Caudate nucleus (tissue), 63 donors: ENCODE measurements at places on chromosomes 6 and 20.

DNA sequence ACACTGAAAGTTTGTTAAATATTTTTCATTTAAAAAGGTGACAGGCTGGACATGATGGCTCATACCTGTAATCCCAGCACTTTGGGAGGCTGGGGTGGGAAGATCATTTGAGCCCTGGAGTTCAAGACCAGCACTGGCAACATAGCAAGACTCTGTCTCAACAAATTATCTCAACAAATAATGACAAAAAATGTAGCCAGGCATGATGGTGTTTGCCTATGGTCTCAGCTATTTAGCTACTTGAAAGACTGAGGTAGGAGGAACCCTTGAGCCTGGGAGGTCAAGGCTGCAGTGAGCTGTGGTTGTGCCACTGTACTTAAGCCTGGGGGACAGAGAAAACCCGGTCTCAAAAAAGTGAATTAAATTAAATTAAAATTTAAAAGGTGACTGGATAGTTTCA lies 56.0 kb upstream of the C6orf118 start:
- no peak for DNase-seq

DNA sequence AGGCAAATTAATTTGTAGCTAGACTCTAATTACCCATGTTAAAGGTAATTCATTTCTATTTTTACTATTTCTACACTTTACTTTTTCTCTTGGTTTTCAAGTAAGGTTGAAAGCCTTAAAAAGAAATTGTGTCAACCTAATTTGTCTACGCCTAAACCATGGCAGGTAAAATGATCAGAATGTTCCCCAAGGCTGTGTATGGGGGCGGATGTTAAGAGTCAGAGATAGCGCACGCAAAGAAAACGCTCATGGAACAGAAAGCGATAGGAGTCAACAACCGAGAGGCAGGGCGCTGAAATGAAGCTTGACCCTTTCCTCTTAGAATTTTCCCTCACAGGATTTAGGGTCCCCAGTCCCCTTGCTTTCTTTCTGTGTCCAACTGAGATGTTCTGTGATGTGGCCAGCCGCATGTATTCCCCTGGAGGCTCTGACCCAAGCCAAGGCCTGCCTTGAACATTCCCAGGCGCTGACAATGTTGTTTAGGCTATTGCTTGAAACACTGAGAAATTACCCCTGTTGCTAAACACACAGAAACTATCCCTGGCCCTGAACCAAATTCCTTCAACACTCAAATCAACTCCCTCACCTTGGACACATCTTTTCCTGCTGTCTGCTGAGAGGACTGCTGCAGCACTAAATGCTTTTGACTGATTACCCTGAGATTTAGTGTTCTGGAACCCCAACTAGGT lies 10.9 kb downstream of the PSMB1 start:
- no peak for DNase-seq

DNA sequence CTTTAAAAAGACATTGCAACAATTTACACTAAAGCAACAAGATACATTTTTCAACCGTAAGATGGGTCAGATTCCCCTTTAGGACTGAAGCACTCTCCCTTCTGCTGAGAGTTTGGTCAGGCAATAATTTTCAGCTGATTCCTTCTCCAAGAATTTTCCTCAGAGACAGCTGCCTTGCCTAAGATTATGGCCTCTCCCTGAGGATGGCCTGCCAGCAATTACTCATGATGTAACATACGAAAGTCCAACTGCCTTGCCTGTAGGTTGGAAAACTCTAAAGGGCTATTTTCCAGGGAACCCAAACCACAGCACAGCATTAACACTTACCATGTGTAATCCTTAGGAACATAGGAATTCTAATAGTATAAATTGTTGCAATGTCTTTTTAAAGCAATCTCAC lies 229.1 kb upstream of the FLRT3 start:
- DNase-seq, result no peak

- DNase-seq, result no peak
These were observed 7.4 kb downstream of the FKBP5 start for GRCh38 chr6:35681298-35681697.

- DNase-seq, result no peak
These were observed 41.5 kb upstream of the TENT5A start for GRCh38 chr6:81793821-81794475.

GRCh38 chr20:42402455-42402854 lies 784.3 kb upstream of the CHD6 start:
- DNase-seq, result no peak

GRCh38 chr6:518218-518617 lies 126.7 kb downstream of the IRF4 start:
- DNase-seq, result no peak

DNA sequence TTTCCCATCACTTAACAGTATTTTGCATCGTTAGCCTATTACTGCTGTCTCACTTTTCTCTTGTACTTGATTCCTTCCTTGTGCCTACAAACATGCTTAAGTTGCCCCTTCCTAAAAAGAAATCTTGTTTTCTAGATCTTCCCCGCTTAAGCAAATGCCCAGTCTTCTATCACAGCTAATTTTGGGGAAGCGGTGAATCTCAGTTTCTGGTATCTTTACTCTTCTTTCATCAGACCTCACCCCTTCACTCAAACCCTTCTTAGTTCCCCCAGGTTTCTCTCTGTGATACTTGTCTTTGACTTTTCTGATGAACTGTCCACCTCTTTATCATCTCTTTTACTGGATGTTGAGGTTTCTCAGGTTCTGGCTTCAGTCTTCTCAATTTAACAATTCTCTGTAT lies 14.2 kb downstream of the VAPB start:
- no peak for DNase-seq

GRCh38 chr20:41524980-41525613 lies 93.1 kb downstream of the CHD6 start:
- peak; percentile 39 for DNase-seq

GRCh38 chr20:3330046-3330741 lies 77.3 kb downstream of the DNAAF9 start:
- DNase-seq, result no peak

DNA sequence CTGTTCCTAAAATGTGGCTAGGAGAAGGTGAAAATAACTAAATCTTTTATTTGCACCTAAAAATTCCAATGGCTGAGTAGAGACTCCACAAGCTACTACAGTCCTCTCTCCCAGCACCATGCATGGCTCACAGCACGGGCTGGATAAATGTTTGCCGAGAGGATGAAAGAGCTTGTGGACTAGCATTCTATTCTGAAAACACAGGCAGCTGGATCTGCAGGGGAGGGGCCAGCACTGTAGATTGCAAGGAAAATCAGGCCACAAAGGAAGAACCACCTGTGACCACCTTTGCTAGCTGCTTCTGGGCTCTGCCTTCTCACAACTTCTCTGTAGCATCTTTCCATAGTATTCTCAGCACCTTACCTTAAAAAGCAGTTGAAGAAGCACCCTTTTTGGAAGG lies 46.6 kb downstream of the CLIC5 start:
- DNase-seq, result no peak

GRCh38 chr6:140669321-140669720 lies 1294.9 kb upstream of the CITED2 start:
- DNase-seq, result no peak

DNA sequence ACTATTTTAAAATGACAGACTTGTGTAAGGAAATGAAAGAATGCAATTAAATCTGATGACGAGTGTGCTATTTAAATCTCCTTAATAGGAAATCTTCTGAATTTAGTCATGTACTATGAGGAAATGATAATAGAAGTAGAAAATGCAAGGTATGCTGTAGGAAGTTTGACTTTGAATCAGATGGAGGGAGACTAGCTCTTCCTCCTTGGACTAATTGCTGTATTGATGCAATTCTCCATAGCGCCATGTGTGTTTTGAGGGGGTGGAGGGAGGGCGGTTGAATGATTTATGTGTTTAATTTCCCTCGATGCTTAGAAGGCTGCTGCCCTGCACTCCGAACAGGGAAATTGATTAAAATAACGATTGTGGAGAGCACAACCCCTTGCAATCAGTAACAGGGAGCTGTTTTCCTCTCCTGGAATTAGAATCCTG lies 214.4 kb upstream of the PRND start:
- no peak for DNase-seq

DNA sequence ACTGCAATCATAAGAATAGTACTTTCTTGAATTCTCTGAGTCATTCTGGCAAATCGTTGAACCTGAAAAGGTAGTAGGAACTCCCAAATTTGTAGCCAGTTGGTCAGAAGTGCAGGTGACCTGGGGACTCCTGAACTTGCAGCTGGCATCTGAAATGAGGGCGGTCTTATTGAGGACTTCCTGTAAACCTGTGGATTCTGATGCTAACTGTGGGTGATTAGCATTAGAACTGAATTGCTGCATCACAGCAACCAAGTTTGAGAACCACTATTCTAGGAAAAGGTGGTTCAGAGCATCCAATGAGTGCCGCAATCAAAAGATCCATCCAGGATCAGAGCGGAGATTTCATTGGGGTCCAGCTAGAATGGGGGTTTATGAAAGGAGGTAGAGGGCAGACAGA lies 50.2 kb upstream of the UTRN start:
- DNase-seq, result no peak

DNA sequence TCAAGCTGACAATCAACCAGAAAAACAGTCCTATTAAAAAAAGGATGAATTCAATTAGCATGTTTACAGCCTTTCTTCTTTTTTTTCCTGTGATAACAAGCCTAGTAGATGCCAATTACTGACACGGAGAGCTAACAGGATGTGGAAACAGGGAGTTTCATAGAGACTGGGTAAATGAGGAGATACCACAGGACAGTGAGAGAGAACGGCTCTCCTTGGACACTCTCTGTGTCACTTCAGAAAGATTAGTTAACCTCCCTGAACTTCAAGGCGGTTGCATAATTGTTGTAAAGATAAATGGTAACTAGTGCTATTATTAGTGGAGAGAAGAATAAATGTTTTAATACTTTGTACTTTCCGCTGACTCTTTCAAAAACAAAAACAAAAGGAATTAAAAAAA lies 14.8 kb downstream of the SLC17A5 start:
- no peak for DNase-seq

DNA sequence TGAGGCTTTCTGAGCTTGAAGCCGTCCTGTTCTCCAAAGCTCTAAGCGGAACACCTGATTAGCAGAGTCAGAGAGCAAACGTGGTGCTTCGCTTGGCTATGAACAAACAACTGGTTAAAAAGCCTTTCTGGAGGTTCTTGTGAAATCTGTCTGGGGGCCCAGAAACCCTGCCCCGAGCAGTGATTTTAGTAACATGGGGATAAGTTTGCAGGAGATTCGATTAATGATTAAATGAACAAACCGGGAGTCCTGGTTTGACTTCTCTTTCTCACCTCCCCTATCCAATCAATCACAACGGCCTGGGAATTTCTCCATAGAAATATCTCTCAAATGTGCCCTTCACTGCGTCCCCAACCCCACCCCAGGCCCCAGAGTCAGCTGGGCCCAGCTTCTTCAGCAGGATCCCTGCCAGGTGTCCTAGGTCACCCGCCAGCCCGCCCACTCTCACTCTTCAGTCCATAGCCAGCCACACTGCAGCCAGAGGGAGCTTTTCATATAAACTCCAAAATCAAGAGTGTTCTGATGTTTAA lies 43.6 kb downstream of the ZDHHC14 start:
- DNase-seq, result no peak

DNA sequence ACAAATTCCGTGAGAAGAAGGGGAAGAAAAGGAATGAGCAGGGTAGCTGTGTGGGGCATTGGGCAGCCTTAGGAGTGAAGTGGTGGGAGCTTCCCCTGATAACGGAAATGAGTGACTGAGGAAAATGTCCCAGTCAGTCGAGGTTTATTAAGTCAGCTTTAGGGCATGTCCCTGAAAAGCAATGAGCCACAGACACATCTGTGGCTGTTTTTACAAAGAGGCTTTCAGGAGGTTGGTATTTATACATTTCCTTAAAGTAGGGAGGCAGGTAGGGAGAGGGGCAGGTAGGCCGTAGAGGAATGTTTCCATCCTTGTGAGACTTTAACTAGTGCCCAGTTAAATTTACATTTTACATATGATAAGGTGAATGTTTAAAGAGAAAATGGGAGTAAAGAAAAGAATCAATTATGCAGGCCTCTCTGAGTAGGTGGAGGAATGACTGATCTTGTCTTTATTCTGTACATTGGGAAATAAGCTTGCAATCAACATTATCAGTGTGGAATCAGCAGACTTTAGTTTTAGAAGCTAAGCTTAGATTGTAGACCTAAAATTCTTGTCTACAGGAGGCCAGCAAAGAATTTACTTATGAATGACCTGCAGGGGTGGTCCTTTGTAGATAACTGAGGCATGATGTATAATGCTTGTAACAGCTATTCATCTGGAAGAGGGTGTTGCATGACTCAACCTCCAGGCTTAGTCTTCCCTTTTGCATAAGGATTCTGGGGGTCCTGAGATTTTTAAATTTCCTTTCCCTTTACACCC lies 18.5 kb downstream of the SLC22A2 start:
- DNase-seq, result no peak

DNA sequence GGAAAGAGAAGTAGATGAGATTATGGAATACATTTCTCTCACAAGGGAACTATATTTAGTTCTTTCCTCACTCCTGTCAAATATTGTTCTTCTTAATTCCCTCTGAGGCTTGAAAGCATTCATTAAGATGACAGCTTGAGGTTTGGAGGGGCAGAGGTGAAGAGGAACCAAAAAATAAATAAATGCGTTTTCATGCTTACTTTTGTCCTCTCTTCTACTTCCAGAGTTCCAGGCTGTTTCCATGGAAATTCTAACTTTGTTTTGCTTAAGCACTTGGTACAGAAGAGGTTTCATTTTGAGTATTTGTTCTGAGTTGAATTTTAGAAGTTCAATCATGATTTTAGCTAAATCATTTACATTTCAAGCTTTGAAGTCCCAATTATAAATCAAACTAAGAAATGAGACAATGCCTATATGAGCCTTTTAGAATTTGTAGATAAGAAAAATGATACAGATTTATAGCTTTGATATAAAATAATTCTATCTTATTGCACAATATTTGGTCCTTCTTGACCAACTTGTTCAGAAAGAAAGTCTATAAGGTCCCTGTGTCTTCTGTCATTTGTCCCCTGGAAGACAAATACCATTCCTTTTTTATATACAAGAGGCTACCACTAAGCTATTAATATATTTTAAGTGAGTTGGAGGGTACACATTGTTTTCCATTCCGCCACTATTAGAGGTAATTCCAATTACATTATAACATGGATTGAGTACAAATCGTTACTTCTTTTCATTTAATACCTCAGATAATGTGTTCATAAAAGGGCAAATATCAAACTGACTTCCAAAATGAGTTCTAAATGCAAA lies 16.3 kb downstream of the RBM24 start:
- DNase-seq, result no peak

DNA sequence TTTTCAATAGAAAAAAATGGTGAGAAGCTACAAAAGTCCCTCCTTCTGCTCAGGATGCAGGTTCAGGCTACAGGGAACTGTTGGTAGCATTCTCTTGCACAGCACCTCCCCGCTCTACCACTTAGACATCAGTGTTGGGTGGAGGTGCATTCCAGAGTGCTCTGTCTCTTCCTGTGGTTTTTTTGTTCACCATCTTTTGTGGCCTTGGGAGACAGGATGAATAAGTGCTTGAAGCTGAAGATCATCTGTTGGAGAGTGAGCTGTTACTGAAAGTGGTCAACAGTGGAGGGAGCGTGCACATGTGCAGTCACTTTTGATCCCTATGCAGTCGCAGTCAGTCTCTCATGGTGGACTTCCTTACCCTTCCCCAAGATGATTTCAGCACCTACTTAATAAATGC lies 16.6 kb upstream of the BTBD3 start:
- DNase-seq, result no peak
